ENCODE measurements at places on chromosomes 4 and X.

GRCh38 chr4:17188547-17189400, 290.3 kb upstream of the LDB2 start:
- no peak for DNase-seq

- DNase-seq = no peak
Measured at GRCh38 chr4:48025005-48025404, 8.4 kb downstream of the NIPAL1 start.

GRCh38 chr4:16194214-16194613, 32.1 kb downstream of the TAPT1 start:
- no peak for DNase-seq

DNA sequence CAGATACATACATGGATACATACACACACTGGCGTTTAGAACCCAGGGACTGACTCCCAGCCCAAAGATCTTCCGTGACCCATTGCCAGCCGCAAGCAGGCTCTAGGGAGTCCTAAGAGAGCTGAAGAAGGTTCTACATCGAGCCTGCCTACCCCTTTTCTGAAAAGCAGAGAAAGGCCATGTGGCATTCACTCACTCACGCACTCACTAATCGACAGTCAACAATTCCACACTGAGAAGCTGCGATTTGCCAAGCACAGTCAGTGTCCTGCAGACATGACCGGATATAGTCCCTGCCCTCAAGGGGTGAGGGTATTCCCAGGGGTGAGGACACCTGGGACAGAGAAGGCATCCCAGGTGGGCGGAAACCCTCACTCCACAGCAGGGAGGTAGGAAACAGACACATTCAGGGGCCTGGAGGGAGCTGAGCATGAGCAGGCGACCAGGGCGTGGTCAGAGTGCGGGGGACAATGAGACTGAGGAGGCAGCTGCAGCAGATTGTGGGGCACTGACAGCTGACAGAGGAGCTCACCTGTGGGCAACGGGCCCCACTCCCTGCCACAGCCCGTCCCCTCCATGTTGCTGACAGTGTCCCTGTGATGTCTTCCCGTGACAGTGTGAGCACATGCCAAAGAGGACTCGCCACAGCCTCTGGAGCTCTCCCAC, 13.2 kb upstream of the MAN2B2 start:
- DNase-seq = no peak

DNA sequence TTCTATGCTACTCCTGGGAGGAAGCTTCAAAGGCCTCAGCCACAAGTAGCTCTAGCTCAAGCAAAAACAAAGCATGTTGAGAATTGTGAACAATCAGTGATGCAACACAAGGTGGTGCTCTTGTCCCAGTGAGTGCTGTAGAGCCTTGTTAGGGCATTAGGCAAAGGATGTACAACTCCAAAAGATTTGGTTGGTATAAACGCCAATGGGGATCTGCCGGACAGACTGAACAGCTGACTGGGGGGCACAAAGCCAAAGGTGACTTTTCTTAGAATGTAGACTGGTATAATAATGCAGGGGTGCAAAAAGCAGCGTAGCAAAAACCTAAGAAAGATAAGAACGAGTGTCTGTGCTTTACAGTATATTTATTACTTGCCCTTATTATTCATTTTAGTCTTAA, 62.6 kb upstream of the ALB start:
- DNase-seq = peak; percentile 45

- no peak for DNase-seq
Measured at GRCh38 chrX:66680451-66680850, 41.6 kb upstream of the EDA2R start.

- DNase-seq = no peak
Measured at GRCh38 chr4:102503831-102504786, 3.0 kb downstream of the NFKB1 start.

GRCh38 chr4:168822481-168822880, 187.6 kb downstream of the CBR4 start:
- no peak for DNase-seq

DNA sequence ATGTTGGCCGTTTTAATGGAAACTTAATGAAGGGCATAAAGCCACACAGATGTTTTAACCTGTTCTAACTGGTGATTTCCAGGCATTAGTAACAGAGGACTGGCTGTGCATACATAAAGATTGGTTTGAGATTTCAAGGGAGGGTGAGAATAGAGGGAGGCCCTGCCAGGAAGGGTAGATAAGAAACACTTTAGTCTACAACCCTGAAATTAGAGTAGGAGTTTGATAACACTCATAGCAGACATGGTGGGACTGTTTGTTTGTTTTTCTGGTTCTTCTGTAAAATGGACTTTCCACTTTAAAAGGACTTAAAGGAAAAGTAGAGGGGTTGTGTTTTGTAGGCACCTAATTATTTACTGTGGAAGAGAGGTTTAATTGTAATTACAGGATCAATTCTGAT, 16.2 kb downstream of the SLC4A4 start:
- DNase-seq = no peak

DNA sequence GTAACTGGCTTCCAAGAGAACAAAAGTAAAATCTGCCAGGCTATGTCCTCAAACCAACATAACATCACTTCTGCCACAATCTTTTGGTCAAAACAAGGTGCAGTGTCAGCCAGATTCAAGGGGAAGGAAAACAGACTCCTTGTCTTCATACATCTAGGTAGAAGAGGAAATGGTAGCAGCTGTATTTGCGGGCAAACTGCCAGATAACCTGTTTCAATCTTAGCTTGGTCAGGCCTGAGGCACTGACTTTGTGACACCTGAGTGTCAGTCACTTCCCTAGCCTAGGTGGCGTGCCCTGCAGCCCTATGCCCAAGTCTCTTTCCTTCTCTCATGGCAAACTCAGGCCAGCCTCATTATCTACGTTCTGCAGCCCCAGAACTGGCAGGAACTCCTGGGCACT, 146.2 kb upstream of the JADE1 start:
- no peak for DNase-seq

- no peak for DNase-seq
Measured at GRCh38 chr4:187903700-187904099, 91.9 kb upstream of the ZFP42 start.

GRCh38 chr4:184473499-184474262, 669 bp downstream of the IRF2 start:
- no peak for DNase-seq

- no peak for DNase-seq
Measured at GRCh38 chrX:43676971-43677572, 21.0 kb downstream of the MAOA start.

- no peak for DNase-seq
Measured at GRCh38 chr4:30768277-30768676, 48.1 kb downstream of the PCDH7 start.

GRCh38 chrX:50671661-50672060, 142.3 kb downstream of the SHROOM4 start:
- no peak for DNase-seq

- DNase-seq = no peak
Measured at GRCh38 chr4:128359422-128359821, 71.8 kb upstream of the PGRMC2 start.

DNA sequence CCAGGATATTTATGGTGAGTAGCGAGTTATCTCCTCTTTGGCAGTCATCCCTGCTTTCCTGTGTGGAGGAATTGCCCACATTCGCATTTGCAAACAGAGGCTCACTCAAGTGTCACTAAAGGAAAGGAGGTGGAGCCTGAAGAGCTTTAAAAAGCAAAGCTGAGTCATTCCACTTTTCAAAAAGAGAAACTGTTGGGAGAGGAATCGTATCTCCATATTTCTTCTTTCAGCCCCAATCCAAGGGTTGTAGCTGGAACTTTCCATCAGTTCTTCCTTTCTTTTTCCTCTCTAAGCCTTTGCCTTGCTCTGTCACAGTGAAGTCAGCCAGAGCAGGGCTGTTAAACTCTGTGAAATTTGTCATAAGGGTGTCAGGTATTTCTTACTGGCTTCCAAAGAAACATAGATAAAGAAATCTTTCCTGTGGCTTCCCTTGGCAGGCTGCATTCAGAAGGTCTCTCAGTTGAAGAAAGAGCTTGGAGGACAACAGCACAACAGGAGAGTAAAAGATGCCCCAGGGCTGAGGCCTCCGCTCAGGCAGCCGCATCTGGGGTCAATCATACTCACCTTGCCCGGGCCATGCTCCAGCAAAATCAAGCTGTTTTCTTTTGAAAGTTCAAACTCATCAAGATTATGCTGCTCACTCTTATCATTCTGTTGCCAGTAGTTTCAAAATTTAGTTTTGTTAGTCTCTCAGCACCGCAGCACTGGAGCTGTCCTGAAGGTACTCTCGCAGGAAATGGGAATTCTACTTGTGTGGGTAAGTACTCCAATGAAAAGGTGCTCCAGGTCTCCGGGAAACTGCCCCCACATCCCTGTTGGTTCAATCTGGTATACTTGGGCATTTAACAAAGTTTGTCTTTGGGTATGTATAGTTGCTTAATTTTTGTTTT, at the start of gene EGF:
Gene EGF, plus strand, starts transcription at position 178 of the 890 bp plus-strand sequence. Its CDS starts 453 bp downstream, at position 631.
- DNase-seq = no peak

DNA sequence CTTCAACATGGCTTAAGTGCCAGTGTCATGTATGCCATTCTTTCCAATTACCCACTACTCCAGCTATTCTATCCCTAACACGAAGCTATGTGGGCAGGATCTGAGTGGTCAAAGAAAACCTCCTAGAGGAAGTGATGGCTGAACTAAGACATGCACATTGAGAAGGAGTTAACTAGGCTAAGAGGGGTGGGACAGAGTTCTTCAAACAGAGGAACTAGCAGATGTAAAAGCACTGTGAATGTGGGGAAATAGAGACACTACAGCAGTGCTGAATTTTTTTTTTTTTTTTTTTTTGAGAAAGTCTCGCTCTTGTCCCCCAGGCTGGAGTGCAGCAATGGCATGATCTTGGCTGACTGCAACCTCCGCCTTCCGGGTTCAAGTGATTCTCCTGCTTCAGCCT, 6.2 kb downstream of the JCHAIN start:
- DNase-seq = no peak

GRCh38 chr4:41678951-41679350, 69.6 kb downstream of the PHOX2B start:
- DNase-seq = no peak

GRCh38 chr4:132770776-132771175, 378.3 kb upstream of the PCDH10 start:
- DNase-seq = no peak

- no peak for DNase-seq
Measured at GRCh38 chr4:28948501-28948900, 1771.7 kb upstream of the PCDH7 start.

- no peak for DNase-seq
Measured at GRCh38 chrX:129403974-129404669, 119.2 kb downstream of the SMARCA1 start.

GRCh38 chr4:173291899-173292298, 42.3 kb downstream of the HMGB2 start:
- DNase-seq = no peak

DNA sequence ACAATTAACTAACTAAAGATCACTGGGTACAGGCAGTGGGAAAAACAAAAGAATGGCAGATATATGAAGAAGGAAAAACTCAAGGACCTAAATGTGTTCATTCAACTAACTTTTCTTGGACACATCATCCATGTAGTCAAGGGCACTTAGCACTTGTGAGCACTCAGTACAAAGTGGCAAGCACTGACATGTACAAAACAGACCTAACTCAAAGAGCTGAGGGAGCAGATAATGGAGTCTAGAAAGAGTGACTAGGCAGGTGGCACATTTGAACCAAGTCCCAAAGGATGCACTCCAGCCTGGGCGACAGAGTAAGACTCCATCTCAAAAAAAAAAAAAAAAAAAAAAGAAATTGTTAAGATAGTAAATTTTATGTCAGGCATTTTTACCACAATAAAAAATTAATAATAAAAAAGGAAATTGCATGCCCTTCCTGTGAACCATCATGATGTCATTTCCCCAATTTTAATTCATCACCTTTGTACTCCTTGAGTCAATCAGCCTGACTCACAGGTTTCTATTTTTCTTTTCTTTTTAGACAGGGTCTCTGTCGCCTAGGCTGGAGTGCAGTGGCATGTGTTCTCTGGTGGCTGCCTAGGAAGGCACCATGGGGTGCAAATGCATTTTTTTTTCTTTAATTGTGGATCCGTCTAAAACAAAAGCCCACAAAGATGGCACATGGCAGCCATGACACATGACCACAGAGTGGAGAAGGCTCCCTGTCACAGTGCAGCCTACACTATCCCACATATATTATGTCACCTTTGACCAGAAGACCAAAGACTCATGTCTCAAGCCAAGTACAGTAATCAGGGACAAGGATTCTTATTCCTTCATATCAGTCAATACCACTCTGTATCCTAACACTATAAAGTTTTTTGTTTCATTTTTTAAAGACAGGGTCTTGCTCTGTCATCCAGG, 91.9 kb downstream of the CHST7 start:
- DNase-seq = no peak

GRCh38 chr4:146407669-146408084, 114.1 kb downstream of the SLC10A7 start:
- no peak for DNase-seq

GRCh38 chr4:152369902-152370295, 166.0 kb downstream of the FBXW7 start:
- DNase-seq = no peak

DNA sequence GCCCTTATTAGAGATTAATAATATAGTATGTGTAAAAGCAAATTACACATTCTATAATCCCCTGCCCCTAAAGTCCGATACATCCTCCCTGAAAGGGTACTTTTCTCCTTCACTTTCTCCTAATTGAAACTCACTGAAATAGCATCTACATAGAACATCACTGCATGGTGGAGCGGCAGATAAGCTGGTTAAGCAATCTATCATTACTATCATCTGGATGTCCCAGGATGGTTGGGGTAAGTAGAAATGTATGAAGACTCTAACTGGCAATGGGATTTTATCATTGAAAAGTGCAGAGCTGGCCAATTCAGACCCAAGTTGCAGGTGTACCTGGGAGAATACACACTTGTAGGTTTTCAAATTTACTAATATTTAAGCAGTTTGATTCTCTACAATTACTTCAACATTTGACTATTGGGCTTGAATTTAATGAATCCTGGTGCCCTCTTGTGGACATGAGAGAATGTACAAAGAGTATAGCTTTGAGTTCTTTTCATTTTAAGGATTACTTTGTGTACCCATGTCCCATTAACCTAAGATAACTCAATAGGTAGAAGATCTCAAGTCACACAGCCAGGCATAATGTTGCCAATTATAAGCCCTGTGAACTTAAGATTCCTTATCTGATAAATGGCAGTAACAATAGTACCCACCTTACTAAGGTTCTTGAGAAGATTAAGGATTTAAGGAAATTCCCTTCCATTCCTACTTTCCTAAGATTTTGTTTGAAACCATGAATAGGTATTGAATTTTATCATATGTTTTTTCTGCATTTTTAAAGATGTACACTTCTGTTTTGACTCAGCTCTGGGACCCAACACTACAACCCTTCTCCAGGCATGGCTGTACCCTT, 69.8 kb downstream of the SHROOM3 start:
- DNase-seq = no peak

GRCh38 chr4:105351861-105352260, 122.0 kb downstream of the PPA2 start:
- DNase-seq = no peak

GRCh38 chrX:97446298-97446882, 562.7 kb downstream of the RPA4 start:
- no peak for DNase-seq

GRCh38 chrX:74160358-74160757, 143.6 kb upstream of the ZCCHC13 start:
- no peak for DNase-seq

- no peak for DNase-seq
Measured at GRCh38 chrX:14274691-14275090, 245.0 kb upstream of the GEMIN8 start.
